ENCODE measurements at places on chromosomes 2 and 18.

DNA sequence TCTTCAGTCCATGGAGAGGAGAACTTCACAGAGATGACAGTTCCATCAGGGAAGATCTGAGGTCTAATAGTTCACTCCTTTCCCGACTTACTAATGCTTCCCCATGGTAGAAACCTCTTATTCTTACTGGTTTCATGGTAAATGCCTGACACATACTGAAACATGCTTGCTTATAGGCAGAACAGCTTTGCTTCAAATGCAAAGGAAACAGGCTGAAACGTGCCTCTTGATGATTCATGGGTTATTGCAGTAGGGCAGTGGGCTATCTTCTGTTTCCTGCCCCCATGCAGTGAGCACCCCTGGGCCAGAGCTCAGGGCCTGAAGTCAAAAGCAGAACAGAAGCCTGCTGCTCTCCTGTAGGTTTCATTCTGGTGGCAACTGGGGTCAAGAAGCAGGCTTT is 223.5 kb downstream of the RDH14 start:
- DNase-seq = no peak

DNA sequence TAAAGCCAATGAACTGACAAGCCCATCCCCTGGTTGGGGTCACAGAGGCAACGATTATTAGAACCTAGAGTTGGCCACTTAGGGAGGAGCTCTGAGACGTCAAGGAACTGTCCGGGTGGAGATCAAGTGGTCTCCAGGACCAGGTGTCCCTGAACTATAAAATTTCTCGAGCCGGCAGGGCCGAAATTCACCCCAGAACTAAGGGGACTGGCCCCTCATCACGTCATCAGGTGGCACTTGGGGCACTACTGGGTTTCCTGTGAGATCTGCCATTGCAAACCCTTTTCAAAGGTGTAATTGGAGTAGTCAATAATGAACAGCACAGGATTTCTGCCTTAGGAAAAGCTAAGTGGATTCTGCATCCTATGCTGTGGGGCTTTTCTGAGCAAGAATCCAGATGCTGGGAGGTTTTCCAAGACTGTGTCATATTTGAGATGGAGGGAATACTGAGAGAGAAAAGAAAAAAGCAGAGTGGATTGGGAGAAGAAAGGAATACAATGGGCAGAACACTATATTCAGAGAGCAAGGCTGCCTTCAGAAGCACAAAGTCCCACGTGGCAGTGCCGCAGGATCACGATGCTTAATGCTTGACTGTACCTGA is 113.6 kb downstream of the ALPK2 start:
- no peak for DNase-seq

- DNase-seq = no peak
Observed at GRCh38 chr18:62877411-62878221, 162.3 kb downstream of the PHLPP1 start.

DNA sequence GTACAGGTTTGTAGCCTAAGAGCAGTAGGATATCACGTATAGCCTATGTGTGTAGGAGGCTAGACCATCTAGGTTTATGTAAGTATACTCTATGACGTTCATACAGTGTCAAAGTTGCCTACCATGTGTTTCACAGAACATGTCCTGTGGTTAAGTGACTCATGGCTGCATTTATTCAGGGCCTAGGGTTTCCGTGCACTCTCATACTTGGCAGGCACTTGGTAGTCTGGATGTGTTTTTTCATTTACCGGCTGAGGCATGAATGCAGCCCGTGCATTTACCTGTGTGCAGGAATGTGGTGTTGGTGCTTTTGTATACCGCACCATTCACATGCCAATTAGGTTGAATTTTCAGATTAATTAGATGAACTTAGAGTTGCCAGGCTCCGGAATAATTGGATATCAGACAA is 43.4 kb downstream of the MYL12B start:
- DNase-seq = no peak

GRCh38 chr2:202633470-202633869 is 1.3 kb upstream of the FAM117B start:
- no peak for DNase-seq

- no peak for DNase-seq
Observed at GRCh38 chr2:230828272-230828961, 36.3 kb upstream of the ITM2C start.

- DNase-seq = no peak
Observed at GRCh38 chr2:9063023-9063606, 59.6 kb upstream of the MBOAT2 start.

DNA sequence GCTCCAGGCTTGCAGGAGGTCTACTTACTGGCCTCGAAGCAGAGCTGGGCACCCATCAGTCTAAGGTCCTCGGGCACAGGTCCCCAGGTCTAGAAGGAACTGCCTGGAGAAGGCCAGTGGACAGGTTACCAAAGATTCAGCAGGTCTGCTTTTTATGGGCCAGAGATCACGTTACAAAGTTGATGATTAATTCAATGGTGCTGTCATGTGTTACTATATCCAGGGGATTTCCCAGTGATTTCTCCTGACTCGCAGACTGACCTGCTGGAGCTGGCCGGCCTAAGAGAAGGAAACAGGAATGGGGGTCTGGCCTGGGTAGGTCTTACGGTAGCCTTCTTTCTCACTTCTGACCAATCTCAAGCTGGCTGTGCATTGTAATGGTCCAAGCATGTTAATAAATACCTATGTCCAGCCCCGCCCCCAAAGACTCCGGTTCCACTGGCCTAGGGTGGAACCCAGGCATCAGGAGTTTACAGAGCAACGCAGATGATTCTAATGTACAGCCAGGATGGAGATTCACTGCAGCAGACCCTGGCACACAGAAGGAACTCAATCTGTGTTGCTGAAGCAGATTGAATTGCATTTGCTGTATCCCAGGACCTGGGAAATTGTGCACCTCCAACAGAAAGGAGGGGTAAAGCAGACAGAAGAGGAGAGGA is at the start of gene NEURL3:
NEURL3 (minus strand) TSS at position 127 of the 659 bp plus-strand sequence; CDS start at position 56, 71 bp downstream.
- DNase-seq = no peak

GRCh38 chr2:74834792-74835755 is 1.1 kb downstream of the HK2 start:
- DNase-seq = no peak

GRCh38 chr2:10912076-10912731 is 470 bp downstream of the KCNF1 start:
- no peak for DNase-seq

GRCh38 chr18:76252880-76253279 is 242.2 kb downstream of the ZNF516 start:
- peak; percentile 30 for DNase-seq

DNA sequence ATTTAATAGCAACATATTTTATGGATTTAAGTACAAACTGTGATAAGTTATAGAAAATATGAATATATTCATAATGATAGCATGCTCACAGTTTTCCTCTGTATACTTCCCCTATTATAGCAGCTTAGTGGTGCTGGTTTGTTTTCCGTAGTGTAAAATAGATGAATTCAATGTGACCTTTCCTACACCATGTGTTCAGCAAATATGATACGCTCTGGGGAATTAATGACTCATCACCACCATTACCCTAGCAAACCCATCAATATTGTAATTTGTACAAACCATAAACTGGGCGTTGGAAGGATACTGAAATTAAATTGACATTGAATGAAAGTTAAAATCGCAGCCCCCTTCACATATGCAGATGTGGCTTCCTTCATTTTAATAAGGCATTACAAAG is 58.7 kb upstream of the CDH19 start:
- DNase-seq = no peak

DNA sequence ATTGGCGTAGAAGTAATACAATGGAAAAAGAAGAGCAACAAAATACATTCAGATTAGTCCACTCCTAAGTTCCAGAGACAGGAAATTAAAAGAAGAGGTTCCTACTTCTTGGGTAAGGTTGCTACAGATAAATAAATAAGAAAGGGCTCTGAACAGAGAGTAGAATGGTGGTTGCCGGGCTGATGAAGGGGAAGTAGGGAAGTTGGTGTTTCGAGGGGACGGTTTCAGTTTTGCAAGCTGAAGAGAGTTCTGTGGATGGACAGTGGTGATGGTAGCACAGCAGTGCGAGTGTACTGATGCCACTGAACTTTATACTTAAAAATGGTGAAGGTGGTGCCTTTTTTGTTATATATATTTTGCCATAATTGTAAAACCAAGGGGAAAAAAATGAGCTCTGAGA is 48.2 kb downstream of the CABYR start:
- DNase-seq = no peak

GRCh38 chr2:36438449-36438977 is 82.9 kb downstream of the CRIM1 start:
- DNase-seq = no peak

- DNase-seq = no peak
Observed at GRCh38 chr2:45570671-45571334, 40.3 kb downstream of the SRBD1 start.

DNA sequence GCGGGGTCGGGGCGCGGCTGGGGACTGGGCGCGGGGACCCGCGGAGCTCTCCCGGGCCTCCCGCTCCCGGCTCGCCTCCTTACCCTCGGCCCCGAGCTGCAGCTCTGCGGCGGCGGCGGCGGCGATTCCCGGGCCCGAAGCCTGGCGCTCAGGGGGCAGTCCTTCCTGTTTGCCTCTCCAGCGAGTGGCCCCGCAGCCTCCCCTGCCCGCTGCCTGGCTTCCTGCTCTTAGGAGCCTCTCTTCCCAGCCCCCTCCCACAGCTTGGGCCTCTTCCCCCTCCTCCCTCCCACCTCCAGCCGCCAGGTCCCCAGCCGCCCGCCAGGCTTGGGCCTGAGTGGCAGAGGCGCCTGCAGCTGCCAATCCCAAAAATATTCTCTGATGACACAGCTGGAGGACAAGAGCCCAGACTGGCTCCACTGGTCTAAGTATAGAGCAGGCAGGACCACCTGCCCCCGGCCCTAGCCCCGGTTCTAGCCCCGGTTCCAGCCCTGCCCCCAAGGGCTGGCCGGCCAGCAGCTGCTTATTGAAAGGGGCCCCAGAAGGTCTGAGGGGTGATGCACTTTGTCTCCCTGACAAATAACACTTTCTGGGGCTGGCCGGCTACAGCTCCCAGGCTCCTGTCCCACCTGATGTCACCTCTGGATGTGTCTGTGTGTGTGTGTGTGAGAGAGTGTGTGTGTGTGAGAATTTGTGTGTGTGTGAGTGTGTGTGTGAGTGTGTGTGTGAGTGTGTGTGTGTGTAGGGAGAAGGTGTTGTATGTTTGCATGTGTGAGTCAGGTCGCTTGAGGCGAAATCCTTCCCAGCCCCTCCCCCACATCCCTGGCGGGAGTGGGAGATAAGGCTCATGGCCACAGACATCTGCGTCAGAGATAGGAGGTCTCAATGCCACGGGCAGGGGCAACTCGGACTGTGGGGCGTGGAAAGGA is at the start of gene OBSL1:
OBSL1 (minus strand) TSS at position 229 of the 926 bp plus-strand sequence. CDS start 307 bp downstream, outside the sequence.
- peak; percentile 67 for DNase-seq

DNA sequence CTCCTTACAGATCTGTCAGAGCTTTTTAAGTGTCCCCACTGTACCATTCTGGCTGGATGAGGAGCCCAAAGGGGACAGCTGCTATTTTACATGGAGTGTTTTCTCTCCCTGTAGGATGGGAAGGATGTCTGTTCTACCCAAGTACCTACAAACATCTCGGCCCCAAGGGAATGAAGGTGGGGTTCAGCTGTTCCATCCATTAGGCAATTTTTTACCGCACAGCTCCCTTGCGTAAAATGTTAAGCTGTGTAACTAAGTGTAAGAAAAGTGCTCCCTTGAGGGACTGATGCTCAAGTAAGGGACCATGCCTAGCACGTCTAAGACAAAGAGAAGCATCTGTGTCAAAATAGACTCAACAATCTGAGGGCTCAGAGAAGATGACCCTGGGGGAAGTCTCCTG is 180.3 kb downstream of the MYO5B start:
- DNase-seq = no peak

- DNase-seq = no peak
Observed at GRCh38 chr2:201887773-201888425, 81.6 kb downstream of the CDK15 start.

- DNase-seq = no peak
Observed at GRCh38 chr2:73063909-73064875, 7.3 kb downstream of the SFXN5 start.

DNA sequence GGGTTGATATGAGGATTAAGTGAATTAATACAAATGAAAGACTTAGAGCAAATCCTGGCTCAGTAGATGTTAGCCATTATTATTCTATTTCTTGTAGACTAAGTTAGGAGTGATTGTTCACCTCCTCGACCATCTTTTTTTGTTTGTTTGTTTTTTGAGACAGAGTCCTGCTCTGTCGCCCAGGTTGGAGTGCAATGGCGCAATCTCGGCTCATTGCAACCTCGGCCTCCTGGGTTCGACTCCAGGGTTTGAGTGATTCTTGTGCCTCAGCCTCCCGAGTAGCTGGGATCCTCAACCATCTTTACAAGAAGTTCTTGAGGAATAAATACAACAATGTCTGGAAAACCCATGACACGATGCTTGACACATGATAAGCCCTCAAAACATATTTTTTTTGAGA is 12.7 kb downstream of the TRIM54 start:
- no peak for DNase-seq

GRCh38 chr2:67927501-67927900 is 135.3 kb downstream of the C1D start:
- no peak for DNase-seq

Measured in NCI-H1092 (cell line).